Forelimb muscle (tissue), 1 donor: ENCODE measurements at places on chromosomes 16 and 17.

DNA sequence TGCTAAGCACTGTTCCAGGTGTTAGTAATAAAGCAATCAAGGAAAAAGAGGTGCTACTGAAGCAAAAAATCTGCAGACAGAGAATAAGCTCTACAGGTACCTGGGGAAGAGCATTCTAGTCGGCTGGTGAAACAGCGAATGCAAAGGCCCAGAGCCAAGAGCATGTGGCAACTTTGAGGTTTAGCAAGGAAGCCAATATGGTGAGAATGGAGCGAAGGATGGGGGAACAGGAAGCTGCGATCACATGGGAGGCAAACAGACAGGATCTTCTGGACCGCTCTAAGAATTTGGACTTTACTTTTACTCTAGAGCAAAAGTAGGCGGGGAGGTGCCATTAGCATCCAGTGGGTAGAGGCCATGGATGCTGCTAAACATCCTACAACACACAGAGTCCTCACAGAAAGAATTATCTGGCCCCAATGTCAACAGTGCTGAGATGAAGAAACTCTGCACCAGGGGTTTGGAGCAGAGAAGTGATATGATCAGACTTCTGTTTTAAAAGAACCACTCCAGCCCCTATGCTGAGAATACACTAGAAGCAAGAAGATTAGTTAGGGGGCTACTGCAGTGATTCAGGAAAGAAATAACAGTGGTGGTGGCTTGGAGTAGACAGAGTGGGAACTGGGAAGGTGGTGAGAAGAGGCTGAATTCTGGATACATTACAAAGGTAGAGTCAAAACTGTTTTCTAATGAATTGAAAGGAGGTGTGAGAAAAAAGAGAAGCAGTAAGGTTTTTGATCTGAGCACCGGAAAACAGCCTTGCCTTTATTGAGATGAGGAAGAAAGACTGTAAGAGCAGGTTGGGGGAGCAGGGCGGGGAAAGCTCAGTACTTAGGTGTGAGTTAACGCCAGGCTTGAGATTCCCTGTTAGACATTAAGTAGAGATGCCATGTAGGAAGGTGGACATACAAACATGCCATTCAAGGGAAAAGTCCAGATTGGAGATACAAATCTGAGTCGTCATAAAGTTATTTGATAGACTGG lies 11.0 kb downstream of the EFTUD2 start:
- no peak for DNase-seq

GRCh38 chr17:59503500-59503899 lies 61.9 kb upstream of the DHX40 start:
- DNase-seq, result no peak

GRCh38 chr17:48179071-48179945 lies 71.7 kb downstream of the SNX11 start:
- DNase-seq, result no peak

DNA sequence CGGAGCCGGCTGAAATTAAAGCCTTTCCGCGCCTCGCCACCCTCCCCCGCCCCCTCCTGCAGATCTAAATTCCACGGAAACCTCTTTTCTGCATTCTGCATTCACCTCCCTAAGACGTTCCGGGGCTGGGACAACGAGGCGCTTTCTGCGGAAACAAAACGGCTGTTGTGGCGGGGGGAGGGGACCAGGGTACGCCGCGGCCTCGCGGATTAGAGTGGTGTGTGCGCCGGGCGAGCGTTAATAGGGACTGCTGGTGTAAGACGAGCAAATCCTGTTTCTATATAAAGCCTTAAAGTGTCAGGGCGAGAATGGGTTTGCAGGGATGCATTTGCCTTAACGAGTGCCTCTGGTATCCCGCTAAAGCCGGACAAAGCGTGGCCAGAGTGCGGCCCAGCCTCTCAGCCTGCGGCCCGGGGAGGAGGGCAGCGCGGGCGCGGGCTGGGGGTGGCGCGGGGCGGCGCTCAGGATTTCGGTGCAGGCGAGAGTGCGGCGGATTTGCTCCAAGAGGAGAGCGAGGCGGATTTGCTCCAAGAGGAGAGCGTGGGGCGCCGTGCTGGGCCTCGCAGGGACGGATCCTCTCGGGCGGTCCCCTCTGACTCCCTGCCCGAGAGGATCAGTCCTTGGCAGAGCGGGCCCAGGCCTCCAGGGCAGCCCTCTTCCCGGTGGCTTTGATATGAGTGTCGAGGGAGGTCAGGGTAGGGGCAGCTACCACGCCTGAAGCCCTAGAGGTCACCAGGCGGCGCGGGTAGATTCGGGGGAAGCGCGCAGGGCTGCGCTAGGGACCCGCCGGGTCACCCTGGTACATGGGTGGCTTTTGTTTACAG lies 5.1 kb downstream of the BAHCC1 start:
- DNase-seq, result no peak

GRCh38 chr17:75970626-75971025 lies 8.3 kb downstream of the ACOX1 start:
- no peak for DNase-seq
